ENCODE measurements at places on chromosomes 3 and 15.

GRCh38 chr3:50599716-50600118, 11.9 kb downstream of the CISH start:
- no peak for DNase-seq

GRCh38 chr3:114307222-114307830, 13.5 kb downstream of the TIGIT start:
- no peak for DNase-seq

GRCh38 chr15:71599418-71600151, 210.8 kb upstream of the NR2E3 start:
- DNase-seq = no peak

- no peak for DNase-seq
These were observed 268.5 kb upstream of the TMC3 start for GRCh38 chr15:81642451-81642990.

DNA sequence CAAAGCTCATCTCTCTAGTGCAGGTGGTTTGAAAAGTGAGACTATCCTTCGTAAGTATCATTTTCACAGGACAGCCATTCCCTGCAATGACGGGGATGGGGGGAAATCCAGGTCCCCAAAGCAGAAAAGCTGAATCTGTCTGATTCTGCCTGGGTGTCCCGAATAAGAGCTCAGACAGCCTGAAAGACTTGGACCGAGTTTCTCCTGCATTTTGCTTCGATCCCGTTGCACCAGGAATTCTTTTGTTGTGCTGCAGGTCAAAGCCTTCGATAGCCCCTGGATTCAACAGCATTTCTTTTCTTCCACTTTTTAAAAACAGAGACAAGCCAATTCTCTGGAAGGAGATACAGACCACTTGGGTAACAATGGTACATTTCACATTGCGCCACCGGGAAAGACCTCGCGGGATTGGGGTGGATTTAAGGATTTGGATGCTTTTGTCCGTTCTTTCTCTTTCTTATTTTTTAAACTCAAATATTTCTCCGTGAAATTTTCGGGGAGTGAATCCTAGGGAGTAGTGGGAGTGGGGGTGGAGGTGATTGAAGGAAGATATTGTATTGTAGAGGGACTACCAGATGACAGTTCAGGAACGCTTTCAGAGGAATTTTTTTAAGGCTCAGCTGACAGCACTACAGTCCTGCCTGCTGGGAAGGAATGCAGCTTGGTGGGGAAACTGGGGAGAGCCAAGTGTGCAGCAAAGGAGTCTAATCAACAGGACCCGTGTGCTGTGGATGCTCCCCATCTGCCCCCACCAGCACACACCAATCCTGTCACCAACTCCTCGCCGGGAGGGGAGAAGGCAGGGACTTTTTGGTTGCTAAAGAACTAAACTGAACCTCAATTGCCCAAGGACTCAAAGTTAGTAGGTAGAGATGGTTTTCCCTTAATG, 2.6 kb downstream of the SLITRK3 start:
- DNase-seq = no peak

GRCh38 chr15:70701891-70702568, 61.3 kb downstream of the UACA start:
- no peak for DNase-seq

Measured in stimulated activated CD4-positive, alpha-beta T cell treated with anti-CD3 and anti-CD28 coated beads, Interleukin-12 subunit alpha, Interleukin-12 subunit beta, amount 100 ng/mL, for 24 hours (primary cell).